AG04449 (cell line): ENCODE measurements at places on chromosomes 2 and 18.

GRCh38 chr2:182911813-182912517, 45.5 kb upstream of the FRZB start:
- no peak for DNase-seq

DNA sequence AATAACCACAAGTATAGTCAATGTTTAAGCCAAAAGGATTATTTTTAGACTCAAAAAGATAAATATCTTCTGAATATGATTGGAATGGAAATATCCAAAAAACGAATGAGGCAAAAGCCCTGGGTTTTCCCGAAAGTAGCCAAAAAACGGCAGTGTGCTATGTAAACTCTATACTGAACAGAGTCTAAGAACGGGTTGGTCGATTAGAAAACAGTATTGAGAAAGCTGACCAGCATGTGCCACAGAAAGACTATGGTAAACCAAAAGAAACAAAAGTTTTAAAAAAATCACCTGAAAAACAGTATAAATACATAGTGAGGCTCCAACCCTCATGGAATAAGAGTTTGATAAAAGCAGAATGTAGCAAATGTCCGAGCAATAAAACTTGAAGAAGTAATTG, 92.0 kb upstream of the DLGAP1 start:
- DNase-seq, result no peak

DNA sequence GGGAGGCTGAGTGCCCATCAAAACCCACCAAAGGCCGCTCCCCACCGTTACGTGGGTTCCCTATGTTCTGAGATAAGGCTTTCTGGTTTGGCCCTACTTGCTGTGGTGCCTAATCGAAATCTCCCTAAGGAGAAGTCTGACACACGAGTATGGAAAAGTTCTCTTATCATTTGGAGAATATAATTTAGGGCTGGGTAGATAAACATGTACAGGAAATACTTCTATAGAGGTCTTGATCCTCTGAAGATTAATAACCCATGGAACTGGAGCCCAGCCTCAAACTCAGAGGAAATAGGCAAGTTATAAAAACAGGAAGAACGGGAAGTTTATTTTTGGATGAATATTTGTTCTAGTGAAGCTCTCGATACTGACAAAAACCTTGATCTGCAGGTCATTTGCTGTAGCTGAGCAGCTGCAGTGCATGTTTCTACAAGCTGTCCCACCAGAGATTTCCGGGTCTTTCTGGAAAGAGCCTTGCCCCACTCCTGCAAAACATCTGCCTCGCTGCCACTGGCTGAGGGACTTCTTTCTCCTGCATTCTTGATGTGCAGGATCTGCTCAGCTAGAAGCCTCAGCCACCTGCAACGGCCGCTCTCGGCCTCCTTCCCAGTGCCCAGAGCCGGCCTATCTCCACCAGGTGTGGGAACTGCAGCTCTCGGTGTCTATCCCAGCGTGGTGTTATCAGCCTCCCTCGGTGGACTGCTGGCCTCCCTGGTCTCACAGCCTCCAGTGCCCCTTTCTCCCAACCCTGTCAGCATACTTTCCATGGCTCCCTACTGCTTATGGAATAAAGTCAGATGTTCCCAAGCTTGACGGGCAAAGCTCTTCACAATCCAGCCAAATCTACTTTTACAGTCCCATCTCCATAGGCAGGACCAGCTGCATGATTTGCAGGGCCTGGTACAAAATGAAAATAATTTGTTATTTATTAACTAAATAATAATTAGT, 48.6 kb downstream of the SPRED2 start:
- no peak for DNase-seq

- DNase-seq, result no peak
Observed at GRCh38 chr2:74471332-74472065, 981 bp downstream of the MRPL53 start.

DNA sequence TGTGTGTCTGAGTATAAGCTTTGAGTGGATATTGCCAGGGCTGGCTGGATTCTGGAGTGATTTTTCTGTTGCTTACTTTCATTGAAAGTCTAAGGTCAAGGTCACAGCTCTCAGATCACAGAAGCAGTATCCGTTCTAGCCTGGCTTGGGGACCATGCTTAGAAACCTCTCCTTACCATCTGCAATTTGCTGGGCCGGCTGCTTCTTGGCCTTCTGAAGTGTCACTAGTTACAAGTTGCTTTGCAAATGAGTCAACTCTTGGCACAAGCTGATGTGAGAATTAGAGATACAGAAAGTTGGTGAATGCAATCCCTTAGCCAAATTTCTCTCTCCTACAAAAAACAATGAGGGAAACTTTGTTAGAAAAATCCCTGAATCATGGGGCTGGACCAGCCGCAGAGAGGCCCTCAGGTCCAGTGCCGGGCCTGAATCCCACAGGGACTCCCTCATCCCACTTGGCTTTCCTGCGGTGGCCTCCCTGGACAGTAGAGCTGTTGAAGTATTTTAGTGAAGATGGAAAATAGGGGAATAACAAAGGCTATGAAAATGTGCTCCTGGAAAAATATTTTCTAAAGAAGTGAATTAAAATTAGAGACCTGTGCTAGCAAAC, 92.7 kb upstream of the CNGA3 start:
- no peak for DNase-seq

DNA sequence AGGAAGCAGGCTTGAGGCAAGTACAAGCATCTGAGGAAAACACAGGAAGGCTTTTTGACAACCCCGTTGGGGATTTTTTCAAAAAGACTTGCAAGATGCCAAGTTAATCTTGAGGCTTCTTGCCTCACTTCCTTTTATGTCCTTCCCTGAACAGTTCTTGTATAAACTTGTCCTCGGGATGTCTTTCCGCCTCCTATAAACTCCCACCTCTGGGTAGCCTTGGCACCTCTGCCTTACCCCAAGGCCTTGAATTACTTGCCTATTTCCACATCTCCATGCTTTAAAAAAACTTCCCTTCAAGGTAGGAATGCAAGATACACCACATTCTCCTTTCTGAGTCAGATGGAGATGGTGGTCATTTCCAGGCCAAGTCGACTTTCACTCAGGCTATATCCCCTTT, 106.4 kb upstream of the RBBP8 start:
- DNase-seq, result no peak

- no peak for DNase-seq
Observed at GRCh38 chr18:21191596-21192307, 50.3 kb upstream of the GREB1L start.
